GM19239 (cell line): ENCODE measurements at places on chromosomes 13 and 19.

- no peak for DNase-seq
These were observed 533 bp downstream of the ZNF544 start for GRCh38 chr19:58229255-58229639.

DNA sequence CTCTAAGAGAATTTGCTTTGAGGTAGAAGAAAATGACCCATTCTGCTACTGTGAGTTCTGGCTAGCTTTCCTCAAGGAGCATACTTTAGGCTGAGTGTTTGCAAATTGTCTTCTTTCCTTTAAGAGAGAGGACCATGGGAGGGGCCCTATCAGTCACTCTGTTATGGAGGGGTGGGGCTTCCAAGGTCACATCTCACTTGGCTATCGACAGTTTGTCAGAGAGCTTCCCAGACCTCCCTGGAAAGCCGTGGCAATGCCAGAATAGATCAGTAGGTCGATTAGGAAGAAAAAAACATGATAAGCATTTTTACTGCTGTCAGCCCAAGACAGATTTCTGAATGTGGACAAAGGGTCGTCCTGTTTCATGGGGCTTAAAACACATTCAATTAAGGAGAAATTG lies 93.3 kb downstream of the OXGR1 start:
- no peak for DNase-seq

DNA sequence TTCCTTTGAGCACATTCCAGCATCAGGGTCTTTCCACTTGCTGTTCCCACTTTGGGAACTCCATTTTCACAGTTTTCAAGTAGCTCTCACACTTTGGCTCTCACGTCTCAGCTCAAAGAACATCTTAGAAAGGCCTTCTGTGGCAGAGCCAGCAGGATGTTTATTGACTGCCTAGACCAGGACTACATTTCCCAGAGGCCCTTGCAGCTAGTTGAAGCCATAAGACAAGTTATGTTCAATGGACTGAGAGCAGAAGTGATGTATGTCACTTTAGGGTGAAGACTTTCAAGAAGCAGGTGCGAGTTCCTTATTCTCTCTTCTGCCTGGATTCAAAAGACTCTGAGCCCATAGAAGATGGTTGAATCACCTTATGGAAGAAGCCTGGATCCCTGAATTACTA lies 4.3 kb upstream of the HAUS5 start:
- no peak for DNase-seq

DNA sequence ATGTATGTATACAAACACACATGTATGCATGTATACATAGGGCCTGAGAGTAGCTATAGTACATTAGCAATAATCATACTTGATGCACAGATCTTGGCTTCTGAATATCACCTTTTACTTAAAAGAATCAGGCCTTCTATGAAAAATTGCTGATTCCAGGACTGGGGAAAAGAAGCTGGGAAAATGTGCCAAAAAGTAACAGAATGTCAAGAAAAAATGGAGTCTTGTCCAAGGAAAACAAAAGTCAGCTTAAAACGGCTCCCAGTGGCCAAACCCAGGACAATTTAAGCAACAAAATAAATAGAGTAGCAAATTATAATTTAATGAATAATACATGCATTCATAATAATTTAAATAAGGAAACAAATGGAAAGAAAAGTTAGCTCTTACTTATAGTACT lies 2104.9 kb downstream of the PCDH9 start:
- DNase-seq, result no peak

DNA sequence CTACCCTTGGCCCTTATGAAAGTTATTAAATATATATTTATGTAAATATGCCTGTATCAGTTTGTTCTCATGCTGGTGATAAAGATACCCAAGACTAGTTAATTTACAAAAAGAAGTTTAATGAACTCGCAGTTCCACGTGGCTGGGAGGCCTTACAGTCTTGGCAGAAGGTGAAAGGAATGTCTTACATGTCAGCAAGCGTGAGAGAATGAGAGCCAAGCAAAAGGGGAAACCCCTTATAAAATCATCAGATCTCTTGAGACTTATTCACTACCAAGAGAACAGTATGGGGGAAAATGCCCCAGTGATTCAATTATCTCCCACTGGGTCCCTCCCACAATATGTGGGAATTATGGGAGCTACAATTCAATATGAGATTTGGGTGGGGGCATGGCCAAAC lies 506.0 kb upstream of the ATXN8OS start:
- no peak for DNase-seq

- no peak for DNase-seq
These were observed 23.7 kb upstream of the GPR18 start for GRCh38 chr13:99281811-99282263.

DNA sequence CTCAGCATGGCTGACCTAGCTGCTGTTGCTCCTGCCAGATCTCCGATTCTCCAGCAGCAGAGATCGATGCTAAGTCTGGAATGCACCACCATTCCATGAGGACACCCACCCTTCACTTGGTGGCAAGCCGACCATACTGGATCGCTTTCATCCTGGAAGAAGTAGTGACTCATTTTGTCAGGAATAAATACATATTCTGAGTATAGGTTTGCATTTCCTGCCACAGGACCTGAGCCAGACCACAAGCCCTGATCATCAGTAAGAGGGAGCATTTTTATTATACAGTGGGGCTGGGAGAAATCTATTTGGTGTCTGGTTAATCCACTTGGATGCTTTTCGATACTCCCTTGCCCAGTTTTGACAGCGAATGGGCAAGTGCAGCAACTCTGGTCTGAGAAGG lies 10.9 kb upstream of the KCTD15 start:
- DNase-seq, result no peak
